ENCODE measurements at places on chromosomes 13 and 19.

DNA sequence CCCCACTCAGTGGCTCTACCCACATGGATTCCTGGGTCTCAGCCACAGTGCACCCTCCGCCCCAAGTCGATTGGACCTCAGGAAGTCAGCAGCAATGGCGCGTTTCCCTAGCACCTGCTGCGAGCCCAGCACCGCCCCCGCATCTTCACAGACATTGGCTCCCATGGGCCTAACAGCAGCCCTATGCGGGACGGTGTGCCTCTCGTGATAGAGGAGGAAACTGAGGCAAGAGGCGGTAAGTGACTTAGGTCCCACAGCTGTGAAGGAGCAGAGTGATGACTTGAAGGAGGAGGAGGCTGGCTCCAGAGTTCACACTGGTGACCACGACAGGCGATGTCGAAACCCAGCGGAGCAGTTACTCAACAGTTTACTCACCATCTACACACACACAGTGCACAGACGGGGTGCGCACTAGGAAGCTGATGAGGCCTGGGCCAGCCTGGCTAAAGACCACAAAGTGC, 104.5 kb upstream of the SOX1 start:
- no peak for DNase-seq

GRCh38 chr13:34466301-34466700, 475.8 kb upstream of the NBEA start:
- no peak for DNase-seq

- no peak for DNase-seq
These were observed 2.6 kb upstream of the CYP4F11 start for GRCh38 chr19:15936950-15937349.

GRCh38 chr19:50266896-50267295, 62.3 kb downstream of the KCNC3 start:
- peak; percentile 43 for DNase-seq

- no peak for DNase-seq
These were observed 89.7 kb downstream of the RAB20 start for GRCh38 chr13:110471833-110472162.
